ENCODE measurements at places on chromosomes 11 and 22. TPM values are rescaled to one million over a fixed set of nuclear protein-coding genes. Genes with fewer than 3 reads are reported as not detected.

DNA sequence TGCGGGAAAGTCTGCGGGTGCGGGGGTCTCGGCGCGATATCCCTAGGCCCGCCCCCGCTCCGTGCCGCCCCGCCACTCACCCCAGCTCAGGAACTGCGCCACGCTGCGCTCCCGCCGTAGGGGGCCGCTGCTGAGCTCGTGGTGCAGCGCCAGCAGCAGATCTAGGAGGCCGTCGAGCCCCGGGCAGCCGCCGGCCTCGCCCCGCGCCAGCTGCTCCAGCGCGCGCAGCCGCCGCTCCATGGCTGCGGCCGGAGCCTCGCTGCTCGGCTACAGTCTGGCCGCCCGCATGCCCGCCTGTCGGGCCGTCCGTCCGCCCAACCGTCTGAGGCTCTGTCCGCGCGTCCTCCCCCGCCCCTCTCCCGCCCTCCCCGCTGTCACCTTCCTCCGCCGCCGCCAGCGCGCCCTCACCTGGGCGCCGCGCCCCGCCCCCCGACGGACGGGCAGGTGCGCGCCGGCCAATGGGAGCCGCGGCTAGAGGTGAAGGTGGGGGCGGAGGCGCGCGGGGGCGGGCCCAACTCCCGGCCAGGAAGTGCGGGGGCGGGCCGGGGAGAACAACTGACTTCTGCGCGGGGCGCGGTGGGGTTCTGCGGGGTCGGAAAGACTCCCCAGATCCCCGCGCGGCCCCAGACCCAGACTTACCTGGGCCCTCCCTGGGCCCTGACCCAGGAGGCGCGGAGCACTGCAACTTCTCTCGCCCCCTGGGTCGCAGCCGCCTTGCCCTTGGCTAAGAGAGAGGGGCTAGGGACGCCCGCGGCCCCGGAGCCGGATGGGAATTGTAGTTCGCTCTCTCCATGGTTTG is at the start of gene CDC42BPG:
CDC42BPG (minus strand) TSS at position 324 of the 799 bp plus-strand sequence; CDS start at position 240, 84 bp downstream.
- H3K27me3 ChIP-seq: no peaks in the 10 kb centered on the region
- peaks cover 20% of the 10 kb centered on the region for H3K4me1 ChIP-seq
- peaks cover 2% of the 10 kb centered on the region for H3K36me3 ChIP-seq

GRCh38 chr11:14376920-14377319 is 17.9 kb upstream of the RRAS2 start:
- H3K27ac ChIP-seq: no peak overlapping the region
- no peak for DNase-seq
- no peak overlapping the region for H3K4me3 ChIP-seq
- H3K4me1 ChIP-seq: peaks cover 3% of the 10 kb centered on the region

DNA sequence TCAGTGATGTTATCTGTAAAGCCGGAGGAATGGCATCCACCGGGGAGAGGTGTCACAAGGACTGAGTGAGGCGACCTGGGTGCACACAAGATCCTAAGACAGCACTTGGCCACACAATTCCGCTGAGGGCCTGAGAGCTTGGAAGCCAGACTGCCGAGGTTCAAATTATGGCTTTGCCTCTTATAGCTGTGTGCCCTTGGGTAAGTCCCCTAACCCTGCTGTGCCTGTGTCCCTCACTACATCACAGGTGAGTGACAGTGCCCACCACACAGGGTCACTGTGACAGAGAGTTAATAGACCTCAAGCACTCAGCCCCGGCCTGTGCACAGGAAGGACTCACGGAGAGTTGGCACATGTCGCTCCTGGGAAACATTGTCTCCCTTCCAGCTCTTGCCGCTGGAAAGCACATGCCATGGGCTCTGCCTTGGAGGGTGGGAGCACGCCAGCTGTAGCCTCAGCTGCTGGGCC is 592 bp downstream of the RHOD start:
- H3K27ac ChIP-seq: no peak overlapping the region
- DNase-seq: no peak
- H3K4me3 ChIP-seq: peak overlapping the region; percentile 67
- no peaks in the 10 kb centered on the region for H3K27me3 ChIP-seq
- peaks cover 25% of the 10 kb centered on the region for H3K4me1 ChIP-seq

DNA sequence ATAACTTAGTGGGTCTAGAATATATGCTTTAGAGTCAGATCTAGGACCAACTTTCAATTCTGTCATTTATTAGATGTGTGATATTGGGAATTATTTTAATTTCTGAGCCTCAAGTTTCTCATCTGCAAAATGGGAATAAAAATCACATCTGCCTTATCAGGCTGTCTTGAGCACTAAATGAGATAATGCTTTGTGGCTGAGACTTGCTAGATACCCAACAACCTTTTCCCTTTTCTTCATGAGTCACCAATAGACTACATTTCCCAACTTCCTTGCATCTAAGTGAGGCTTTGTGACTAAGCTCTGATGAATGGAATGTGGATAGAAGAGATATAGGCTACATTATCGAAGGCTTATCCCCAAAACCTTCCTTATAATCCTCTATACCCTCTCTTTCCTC is 220.7 kb upstream of the SESN3 start:
- H3K27ac ChIP-seq: no peak overlapping the region
- no peak overlapping the region for H3K4me3 ChIP-seq
- DNase-seq: no peak
- H3K36me3 ChIP-seq: no peaks in the 10 kb centered on the region
- H3K4me1 ChIP-seq: peaks cover 6% of the 10 kb centered on the region
- peaks cover 14% of the 10 kb centered on the region for H3K27me3 ChIP-seq

GRCh38 chr11:90171359-90171758 is 36.9 kb downstream of the NAALAD2 start:
- no peak overlapping the region for H3K4me3 ChIP-seq
- no peak for DNase-seq
- H3K36me3 ChIP-seq: peaks cover 2% of the 10 kb centered on the region
- no peaks in the 10 kb centered on the region for H3K27me3 ChIP-seq
- no peaks in the 10 kb centered on the region for H3K4me1 ChIP-seq
- no peak overlapping the region for H3K27ac ChIP-seq

GRCh38 chr11:61429346-61429690 is 457 bp downstream of the CPSF7 start:
- peaks cover 20% of the 10 kb centered on the region for H3K4me1 ChIP-seq
- H3K36me3 ChIP-seq: peaks cover 28% of the 10 kb centered on the region
- no peaks in the 10 kb centered on the region for H3K27me3 ChIP-seq
- H3K27ac ChIP-seq: peak overlapping the region; percentile 100

DNA sequence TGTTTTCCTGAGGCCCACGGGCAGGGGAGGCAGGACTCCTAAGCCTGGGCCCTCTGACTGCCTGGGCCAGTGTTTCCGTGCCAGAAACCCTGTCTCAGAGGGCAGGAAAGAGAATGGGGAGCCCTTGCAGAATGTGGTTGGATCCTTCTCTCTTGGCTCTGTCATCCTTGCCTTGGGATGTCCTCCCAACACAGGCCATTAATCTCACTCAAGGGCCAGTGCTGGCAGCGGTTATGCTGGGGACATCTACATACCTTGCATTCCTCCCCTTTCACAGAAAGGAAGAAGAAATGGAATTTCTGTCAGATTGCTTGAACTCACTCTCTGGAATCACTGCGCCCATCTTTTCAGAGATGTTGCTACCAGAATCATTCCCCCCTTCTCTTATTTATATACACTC is 296.9 kb downstream of the KIRREL3 start:
- no peaks in the 10 kb centered on the region for H3K4me1 ChIP-seq
- no peaks in the 10 kb centered on the region for H3K36me3 ChIP-seq
- no peak for DNase-seq

GRCh38 chr11:20457934-20458680 is 70.6 kb downstream of the PRMT3 start:
- H3K27ac ChIP-seq: no peak overlapping the region
- no peaks in the 10 kb centered on the region for H3K27me3 ChIP-seq
- no peak overlapping the region for H3K4me3 ChIP-seq

GRCh38 chr11:130876931-130877915 is 39.1 kb downstream of the SNX19 start:
- DNase-seq: no peak
- H3K36me3 ChIP-seq: peaks cover 11% of the 10 kb centered on the region
- no peak overlapping the region for H3K4me3 ChIP-seq
- no peaks in the 10 kb centered on the region for H3K27me3 ChIP-seq
- H3K4me1 ChIP-seq: no peaks in the 10 kb centered on the region
- no peak overlapping the region for H3K27ac ChIP-seq

- H3K27me3 ChIP-seq: peaks cover 65% of the 10 kb centered on the region
- H3K4me1 ChIP-seq: peaks cover 1% of the 10 kb centered on the region
- H3K27ac ChIP-seq: no peak overlapping the region
- DNase-seq: no peak
Observed at GRCh38 chr11:3169255-3170043, 4.3 kb upstream of the OSBPL5 start.

- H3K36me3 ChIP-seq: peaks cover 1% of the 10 kb centered on the region
- no peak overlapping the region for H3K4me3 ChIP-seq
- DNase-seq: no peak
- H3K27ac ChIP-seq: no peak overlapping the region
- no peaks in the 10 kb centered on the region for H3K27me3 ChIP-seq
Observed at GRCh38 chr22:41499624-41500280, 30.8 kb downstream of the ACO2 start.

GRCh38 chr11:47524291-47524874 is 28.5 kb downstream of the CELF1 start:
- H3K36me3 ChIP-seq: peaks cover 5% of the 10 kb centered on the region
- peaks cover 22% of the 10 kb centered on the region for H3K4me1 ChIP-seq
- H3K27ac ChIP-seq: peak overlapping the region; percentile 87

DNA sequence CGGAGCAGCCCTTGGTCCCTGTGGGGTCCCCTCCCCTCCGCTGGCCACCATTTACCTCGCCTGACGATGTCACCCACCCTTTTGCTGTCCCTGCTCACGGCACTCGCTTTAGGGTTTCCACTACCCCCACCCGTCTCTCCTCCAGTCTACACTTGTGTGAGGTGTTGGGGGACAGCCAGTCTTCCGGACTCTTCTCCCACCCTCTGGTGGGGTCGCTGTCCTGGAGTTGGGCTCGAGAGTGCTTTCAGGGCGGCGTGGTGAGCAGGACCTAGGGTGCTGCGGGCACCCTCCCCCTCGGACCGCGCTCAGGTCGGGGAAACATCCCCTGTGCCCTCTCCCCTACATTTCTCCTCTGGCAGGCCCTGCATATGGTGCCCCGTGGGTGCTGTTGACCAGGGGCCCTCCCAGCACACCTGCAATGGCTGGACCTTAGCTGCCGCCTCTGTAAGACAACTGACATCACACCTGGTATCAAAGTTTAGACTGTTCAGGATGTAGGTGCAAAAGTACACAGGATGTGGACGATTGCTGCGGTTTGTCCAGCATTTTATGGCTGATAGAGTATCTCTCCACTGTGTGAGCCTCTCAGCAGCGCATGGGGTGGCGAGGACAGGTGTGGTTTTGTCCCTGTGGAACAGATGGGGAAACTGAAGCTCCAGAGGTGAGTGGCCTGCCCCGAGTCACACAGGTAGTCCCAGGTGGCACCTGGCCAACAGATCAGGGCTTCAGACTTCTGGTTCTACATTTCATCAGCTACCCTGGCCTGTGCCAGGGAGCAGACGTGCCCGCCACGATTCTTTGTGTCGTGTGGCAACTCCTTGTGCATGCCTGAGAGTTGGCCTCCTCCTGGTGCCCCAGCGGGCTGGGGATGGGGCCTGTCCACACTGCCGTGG is 1.2 kb downstream of the GRK2 start:
- peaks cover 24% of the 10 kb centered on the region for H3K4me1 ChIP-seq
- H3K36me3 ChIP-seq: peaks cover 1% of the 10 kb centered on the region
- DNase-seq: no peak
- H3K27ac ChIP-seq: peak overlapping the region; percentile 84
- peak overlapping the region; percentile 91 for H3K4me3 ChIP-seq

DNA sequence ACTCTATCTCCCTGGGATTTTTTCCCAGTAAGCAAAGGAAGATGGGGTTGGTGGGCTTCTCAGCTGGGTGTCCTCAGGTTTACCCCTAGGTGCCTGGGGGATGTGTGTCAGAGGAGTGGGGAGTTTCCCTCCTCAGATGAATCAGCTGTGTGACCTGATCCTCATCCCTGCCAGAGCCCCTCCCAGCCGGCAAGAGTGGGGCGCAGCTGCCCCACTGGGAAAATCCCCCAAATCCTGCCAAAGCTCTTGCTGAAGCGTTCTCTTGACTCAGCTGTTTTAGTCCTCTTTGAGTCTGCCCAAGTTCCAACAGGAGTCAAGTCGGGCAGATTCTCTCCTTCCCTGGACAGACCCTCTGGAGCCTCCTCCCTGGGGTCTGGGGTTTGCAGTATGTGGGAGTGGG is 6.0 kb downstream of the C11orf68 start:
- no peak overlapping the region for H3K4me3 ChIP-seq
- no peak for DNase-seq
- H3K4me1 ChIP-seq: peaks cover 2% of the 10 kb centered on the region
- no peaks in the 10 kb centered on the region for H3K36me3 ChIP-seq

DNA sequence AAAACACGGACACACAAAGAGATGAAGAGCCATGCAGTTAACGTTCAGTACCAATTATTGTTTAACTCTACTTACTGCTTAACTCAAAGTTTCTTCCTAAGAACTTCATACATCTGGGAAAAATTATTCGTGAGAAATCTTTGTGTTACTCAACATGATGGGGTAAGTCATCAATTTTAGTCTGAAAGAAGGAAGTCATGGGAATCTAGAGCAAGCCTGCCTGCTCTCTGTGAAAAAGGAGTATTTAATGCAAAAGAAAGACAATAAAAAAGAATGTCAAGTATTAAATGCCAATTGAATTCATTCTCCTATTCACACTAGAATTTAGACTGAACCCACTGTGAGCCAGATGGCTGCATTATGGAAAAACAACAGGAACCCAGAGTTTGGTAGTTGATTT is 16.0 kb downstream of the TMEM123 start:
- H3K4me3 ChIP-seq: no peak overlapping the region
- no peaks in the 10 kb centered on the region for H3K27me3 ChIP-seq
- DNase-seq: no peak
- H3K4me1 ChIP-seq: peaks cover 31% of the 10 kb centered on the region
- H3K36me3 ChIP-seq: peaks cover 49% of the 10 kb centered on the region

GRCh38 chr11:44542372-44542771 is 23.1 kb upstream of the CD82 start:
- H3K36me3 ChIP-seq: no peaks in the 10 kb centered on the region
- no peak overlapping the region for H3K27ac ChIP-seq
- H3K27me3 ChIP-seq: peaks cover 11% of the 10 kb centered on the region
- no peak for DNase-seq

DNA sequence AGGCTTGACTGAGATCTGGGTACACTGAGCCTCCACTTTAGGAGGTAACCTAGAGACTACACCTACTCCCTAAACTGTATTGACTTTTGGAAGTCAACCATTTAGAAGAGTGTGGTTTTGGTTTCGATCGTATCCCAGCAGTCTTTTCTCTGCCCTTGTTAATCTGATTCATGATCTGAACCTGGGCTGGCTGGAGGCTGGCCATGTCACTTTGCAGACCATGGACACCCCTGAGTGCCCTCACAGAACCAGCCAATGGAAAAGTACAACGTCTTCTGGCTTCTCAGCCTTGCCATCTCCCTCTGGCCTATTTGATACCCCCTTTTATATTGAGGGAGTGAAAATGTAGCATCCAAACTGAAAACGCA is 10.8 kb downstream of the EHF start:
- H3K4me3 ChIP-seq: peak overlapping the region; percentile 57
- peak overlapping the region; percentile 98 for H3K27ac ChIP-seq
- no peaks in the 10 kb centered on the region for H3K36me3 ChIP-seq
- peaks cover 62% of the 10 kb centered on the region for H3K4me1 ChIP-seq
- no peaks in the 10 kb centered on the region for H3K27me3 ChIP-seq

GRCh38 chr11:62607714-62608113 is 4.9 kb downstream of the EML3 start:
- H3K4me3 ChIP-seq: no peak overlapping the region
- no peak overlapping the region for H3K27ac ChIP-seq
- no peak for DNase-seq

- H3K27ac ChIP-seq: no peak overlapping the region
- peaks cover 13% of the 10 kb centered on the region for H3K36me3 ChIP-seq
- no peak for DNase-seq
Observed at GRCh38 chr22:38739300-38740055, 16.3 kb downstream of the SUN2 start.

The DYNC2H1 gene
- 18.6 TPM for total RNA-seq

The XKR3 gene
- not detected for total RNA-seq

All from progenitor cell of endocrine pancreas (in vitro differentiated cells).